EL (cell line): ENCODE measurements at places on chromosomes 6 and 20.

DNA sequence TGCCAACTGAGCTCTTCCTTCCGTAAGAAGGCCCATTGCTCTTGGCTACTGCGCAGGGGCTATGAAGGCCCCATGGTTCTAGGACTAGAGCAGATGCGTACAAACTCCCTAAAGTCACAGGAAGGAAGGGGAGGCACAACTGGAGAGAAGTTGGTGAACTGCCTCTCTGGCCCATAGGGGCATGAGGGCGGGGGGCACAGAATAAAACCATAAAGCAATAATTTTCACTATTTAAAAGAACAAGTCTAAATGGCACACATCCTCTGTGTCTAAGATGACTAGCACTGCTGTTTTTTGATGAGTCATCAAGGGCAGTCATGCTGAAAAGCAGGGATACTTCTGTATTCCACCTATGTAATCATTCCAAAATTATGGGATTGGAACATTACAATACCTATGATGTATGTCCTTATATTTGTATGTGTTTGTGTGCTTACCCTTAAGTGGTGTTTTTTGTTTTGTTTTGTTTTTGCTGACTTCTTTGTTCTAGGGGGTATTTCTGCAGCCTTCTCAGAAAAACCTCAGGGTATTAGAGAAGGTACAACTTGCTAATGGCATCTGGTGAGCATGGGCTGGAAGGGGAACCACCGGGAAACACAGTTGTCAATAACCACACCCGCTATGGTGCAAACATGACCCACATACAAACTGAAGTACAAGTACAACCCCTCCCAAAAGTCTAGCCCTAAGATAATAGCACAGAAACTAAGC is 36.9 kb downstream of the B4GALT5 start:
- peak; percentile 59 for DNase-seq

- no peak for DNase-seq
Observed at GRCh38 chr6:116575227-116575626, 3.9 kb downstream of the RWDD1 start.

DNA sequence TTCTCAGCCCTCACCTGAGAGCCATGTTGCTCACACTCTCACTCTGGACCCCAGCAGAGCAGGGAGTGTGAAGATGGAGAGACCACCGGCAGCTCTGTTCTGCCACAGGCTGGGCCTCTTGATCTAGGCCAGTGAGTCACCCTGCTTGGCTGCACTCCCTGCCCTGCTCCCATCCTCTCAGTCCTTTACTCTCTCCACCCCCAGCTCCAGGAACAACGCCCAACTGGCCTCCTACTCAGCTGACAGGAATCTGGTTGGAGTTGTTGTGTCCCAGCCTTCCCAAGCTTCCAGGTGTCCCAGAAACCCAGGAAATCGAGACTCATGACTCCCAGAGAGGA is at the start of gene PSORS1C1:
Gene PSORS1C1 (plus strand): TSS at position 260 of the 338 bp plus-strand sequence. CDS start 14,833 bp downstream, outside the sequence.
- DNase-seq: peak; percentile 97

DNA sequence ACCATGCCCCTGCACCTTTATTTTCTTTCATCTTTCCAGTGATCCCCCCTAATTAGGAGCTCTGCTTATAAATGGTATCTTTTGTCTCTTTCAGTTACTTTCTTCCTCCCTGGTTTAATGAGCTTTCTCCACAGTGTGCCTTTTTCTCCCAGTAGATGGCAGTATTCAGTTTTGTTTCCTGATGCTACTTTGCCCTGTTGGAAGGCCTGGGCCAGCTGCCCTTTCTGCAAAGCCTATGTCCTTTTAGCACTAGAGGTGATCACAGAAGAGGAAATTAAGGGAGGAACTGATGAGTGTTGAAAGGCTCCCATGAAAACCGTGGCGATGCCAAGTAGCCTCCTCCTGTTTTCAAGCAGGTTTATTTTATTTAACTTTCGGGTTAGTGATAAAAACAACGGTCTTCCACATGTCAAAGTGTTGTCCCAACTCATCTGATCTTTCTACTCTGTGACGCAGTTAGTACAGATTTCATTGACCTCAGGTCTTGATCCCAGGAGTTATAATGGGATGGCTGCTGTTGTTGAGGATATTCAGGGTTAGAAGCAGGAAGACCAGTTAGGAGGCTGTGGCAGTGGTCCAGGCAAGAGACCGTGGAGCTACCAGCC is 184.2 kb upstream of the BMP2 start:
- peak; percentile 31 for DNase-seq

GRCh38 chr6:39102071-39102820 is 12.7 kb downstream of the SAYSD1 start:
- DNase-seq: peak; percentile 25

- no peak for DNase-seq
Observed at GRCh38 chr6:135236319-135236718, 55.2 kb downstream of the MYB start.

GRCh38 chr6:108944707-108945680 is 96.8 kb downstream of the ARMC2 start:
- peak; percentile 84 for DNase-seq
